ENCODE measurements at places on chromosomes 4 and X.

- DNase-seq = no peak
These were observed 593 bp downstream of the ELF4 start for GRCh38 chrX:130109429-130110378.

- DNase-seq = no peak
These were observed 270.1 kb upstream of the AGTR2 start for GRCh38 chrX:115900425-115900824.

DNA sequence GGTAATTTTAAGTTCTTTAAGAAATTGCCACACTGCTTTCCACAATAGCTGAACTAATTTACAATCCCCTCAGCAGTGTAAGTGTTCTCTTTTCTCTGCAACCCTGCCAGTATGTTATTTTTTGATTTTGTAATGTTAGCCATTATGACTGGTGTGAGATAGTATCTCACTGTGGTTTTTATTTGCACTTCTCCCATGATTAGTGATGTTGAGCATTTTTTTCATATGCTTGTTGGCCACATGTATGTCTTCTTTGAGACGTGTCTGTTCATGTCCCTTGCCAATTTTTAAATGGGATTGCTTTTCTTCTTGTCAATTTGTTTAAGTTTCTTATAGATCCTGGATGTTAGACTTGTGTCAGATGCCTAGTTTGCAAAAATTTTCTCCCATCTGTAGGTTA is 86.1 kb downstream of the BMP3 start:
- DNase-seq = no peak

GRCh38 chrX:1427756-1428155 is 25.0 kb downstream of the ASMTL start:
- no peak for DNase-seq

DNA sequence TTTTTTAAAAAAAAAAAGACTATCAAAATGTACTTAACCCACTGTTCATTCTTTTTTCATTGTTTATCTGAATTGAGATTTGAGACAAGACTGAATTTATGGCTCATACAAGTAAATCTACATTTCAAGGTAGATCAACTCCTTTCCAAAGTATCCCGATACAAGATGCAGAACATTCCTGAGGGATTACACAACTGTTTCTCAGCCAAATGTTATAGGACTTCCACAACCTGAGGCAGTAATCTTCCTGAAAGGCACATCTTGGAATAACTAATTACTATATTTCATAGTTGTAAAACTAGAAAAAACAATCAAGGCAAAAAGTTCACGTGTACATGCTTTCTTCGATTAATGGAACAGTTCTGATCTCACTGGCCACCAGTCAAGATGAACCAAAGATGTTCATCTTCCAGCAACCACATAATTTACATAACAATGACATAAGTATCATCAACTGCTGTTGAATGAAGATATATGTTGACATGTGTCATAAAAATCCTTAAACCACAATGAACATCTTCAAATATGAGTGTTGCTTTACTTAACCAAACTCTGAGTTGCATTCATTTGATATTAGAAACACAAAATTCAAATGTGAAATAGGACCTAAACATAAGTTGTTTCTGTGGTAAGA is 225.2 kb upstream of the DKK2 start:
- no peak for DNase-seq

DNA sequence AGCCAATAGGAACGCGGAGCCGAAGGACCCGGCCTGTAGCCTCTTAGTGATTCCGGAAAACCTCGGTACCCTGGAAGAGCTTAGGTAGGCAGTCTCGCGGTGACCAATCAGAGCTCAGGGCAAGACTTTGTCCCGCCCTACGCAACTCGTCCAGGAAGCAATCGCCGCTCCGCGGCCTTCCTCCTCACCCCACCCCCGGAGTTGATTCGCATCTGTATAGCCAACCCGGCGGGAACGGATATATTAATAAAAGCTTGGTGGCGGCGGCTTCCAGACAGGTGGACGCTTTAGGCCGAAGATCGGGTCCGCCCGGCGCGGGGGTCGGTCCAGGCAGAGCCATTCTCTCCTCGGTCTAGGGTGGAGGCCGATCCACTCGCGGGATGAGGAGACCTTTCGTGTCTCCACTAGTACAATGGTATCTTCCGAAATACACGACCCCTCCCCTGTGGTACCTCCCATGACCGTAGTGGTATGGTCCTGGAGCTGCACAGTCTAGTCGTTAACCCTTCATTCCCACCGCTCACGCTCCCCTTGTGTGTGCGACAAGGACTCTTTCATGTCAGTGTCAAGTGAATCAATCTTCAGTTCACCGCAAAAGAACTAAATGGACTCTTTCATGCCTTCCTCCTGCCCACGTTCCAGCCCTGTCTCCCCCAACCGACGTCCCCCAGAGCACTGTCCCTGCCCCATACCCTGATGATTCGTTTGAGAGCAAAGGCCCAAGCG is 24.2 kb upstream of the GLOD5 start:
- DNase-seq = peak; percentile 84

GRCh38 chr4:186724058-186724863 is 605 bp upstream of the FAT1 start:
- no peak for DNase-seq

DNA sequence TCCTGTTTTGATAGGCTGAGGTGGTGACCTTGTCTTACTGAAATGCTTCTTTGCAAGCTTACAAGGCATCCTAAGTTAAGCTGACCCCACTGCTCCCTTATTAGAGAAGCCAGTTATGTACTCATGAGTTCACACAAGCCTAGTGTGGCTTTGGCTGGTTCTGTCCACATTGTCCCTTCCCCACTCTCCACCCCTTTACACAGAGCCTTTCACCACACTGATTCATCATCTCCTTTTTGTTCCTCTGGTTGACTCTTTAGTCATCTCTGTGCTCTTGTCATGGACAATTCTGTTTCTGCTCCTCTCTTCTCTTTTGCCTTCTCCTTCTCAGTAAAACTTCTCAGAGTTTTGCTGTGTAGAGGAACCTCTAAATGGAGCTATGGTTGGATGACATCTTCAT is 4.9 kb downstream of the CHRNA9 start:
- no peak for DNase-seq

DNA sequence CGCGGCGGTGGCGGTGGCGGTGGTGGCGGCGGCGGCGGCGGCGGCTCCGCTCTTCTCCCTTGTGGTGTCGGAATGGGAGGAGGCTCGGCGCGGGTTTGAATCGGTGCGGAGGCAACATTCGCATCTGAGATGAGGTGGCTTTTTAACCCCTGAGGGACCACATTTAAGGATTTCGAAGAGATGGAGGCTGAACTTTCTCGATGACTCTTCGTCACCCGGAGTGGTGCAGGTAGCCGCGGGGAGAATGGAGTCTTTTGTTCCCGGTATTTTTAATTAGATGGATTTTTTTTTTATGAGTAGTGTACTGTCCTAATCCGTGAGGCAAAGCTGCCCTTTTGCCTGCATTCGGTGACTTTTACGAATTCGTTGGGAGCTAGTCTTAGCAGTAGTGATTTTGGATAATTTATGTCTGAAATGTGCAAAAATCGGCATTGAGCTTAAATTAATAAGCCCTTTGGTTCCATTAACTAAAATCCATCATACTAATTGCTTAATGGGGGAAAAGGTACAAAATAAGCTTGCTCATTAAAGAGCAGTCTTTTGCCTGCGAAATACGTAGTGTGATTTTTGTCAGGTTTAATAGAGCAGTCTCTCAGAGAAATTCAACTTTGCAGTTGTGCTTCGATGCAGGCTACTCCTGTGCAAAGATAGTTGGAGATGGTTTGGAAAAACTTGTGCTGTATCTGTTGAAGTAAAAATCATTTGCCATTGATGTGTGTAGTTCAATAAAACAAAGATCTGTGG is 206.2 kb downstream of the TENM3 start:
- DNase-seq = no peak

- no peak for DNase-seq
These were observed 4.3 kb upstream of the SLC26A1 start for GRCh38 chr4:997375-998071.

GRCh38 chr4:115972967-115973366 is 859.5 kb upstream of the NDST4 start:
- DNase-seq = no peak

DNA sequence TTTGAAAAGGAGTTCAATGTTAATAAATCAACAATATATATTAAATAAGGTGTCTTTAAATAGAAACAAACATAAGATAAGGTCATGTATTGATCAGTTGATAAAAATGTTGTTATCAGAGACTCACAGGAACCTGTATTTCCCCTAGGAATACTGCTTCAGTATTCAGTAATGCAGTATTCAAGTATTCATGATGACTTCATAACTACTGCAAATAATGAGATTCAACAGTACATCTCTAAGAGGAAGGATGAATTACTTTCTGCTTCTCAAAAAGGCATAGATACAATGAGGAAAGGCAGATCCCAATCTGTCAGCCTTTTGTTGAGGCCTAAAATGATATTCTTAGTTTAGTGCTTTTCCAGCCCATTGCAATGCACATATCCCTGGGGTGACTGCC is 73.7 kb downstream of the MAGEB17 start:
- no peak for DNase-seq

DNA sequence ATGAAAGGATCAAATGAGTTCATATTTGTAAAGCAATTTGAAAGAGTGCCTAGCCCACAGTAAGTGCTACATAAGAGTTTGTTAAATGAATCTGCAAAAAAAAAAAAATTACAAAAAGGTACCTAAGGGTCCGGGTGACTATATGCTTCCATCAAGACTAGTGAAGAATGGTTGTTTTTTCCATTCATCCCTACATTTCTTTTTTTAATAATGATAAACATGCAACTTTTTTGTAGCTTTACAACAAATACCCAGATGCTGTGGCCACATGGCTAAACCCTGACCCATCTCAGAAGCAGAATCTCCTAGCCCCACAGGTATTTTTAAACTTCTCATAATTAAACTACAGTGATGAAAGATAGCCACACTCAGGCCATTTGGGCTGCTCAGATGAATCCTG is 4.3 kb downstream of the SPP1 start:
- no peak for DNase-seq

- no peak for DNase-seq
These were observed 111.3 kb downstream of the AFF1 start for GRCh38 chr4:87046121-87046551.

- DNase-seq = no peak
These were observed 76.6 kb downstream of the SH3KBP1 start for GRCh38 chrX:19810802-19811201.

DNA sequence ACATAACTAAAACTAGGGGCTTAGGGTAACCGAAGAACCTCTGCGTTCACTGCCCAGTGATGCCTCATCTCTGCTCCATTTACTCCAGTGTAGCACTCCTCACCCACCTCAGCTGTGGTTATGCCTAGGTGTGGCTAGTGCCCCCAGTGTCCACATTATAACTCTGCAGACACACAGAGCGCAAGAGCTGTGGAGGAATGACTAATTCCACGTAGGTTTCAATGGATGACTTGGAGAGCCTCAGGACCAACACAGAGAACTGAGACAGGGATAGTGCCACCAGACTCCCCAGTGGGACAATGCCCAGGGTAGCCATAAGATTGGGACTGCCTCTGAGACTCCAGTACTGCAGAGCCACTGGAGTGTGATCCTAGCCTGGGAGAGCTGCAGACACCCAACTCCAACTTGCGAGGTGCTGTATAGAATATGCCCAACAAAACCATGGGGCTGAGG is 542.4 kb upstream of the DIPK2B start:
- no peak for DNase-seq

- no peak for DNase-seq
These were observed 26.7 kb upstream of the RBM47 start for GRCh38 chr4:40656201-40656863.

DNA sequence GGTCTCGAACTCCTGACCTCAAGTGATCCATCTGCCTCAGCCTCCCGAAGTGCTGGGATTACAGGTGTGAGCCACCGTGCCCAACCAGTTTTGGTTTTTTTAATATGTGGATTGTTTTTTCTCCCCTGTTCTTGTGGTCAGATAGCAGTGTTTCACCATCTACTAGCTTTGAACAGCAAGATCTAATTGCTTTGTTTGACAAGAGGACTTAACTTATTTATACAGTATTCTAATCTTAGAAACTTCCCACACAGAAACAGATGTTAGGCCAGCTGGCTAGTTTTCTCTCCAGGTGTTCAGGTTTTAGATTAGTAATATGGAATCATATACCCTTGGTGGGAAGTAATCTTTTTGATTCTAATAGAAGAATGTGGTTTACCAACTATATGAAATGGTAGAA is 12.9 kb downstream of the ING2 start:
- no peak for DNase-seq

DNA sequence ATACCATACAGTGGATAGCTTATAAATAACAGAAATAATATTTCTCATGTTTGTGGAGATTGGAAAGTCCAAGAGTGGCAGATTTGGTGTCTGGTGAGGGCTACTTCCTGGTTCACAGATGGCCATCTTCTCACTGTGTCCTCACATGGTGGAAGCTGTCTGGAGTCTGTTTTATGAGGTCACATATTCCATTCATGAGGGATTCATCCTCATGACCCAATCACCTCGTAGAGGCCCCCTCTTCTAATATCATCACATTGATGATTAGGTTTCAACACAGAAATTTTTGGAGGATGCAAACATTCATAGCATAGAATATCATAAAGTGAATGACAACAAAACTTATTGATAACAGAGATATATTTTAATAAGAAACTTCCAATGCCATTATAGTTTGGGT is 568.0 kb downstream of the STIM2 start:
- DNase-seq = no peak

GRCh38 chr4:169652535-169652934 is 32.2 kb downstream of the CLCN3 start:
- no peak for DNase-seq

DNA sequence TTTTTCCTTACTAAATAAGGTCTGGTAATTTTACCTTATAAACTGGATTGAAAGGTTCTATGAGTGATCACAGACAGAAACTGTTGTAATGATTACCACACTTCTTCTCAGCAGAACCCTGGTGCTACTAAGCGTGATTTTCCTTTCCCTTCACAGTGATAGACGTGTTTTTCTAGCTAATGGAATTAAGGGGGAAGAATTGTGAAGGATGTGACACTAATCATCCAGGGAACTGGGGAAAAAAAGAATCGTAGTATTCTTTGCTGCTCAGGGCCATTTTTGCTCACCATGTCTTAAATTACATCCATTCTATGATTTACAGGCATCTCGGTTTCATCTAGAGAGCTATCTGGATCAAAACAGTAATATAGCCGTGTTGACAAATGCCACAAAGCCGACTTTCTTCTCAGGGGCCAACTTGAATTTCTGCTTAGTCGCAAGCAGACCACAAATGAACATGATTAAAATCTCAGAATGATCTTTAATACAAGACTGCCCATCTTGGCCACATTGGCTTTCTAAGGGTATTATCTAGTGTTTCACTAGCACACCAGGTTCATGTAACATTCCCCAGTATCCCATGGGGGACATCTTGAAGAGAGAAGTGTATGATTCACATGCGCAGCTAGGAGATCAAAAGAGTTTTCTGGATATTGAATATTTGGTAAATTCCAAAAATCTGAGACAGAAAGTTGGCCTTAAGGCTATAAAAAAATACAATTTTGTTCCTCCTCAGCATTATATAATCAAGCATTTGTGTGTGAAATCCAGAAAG is 154.0 kb downstream of the UGT8 start:
- DNase-seq = no peak

DNA sequence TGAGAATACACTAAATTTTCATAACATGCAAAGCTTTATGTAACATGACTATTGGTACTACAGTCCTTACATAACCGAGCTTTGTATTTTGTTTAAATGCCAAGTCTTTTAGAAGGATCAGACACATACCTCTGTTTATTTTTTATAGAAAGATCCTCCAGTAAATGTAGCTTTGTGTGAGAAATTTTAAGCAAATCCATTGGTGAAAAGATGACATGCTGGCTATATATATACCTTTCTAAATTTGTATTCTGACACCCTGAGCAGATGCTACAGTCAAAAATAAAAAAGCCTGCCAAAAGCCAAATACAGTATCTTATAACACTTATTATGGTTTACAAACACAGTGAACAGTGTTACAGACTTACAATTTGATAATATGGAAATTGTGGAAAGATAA is at the start of gene YIPF7:
Gene YIPF7, minus strand, starts transcription at position 201 of the 400 bp plus-strand sequence. CDS start 1,525 bp downstream, outside the sequence.
- no peak for DNase-seq
